ENCODE measurements at places on chromosomes 12 and 14. TPM values are rescaled to one million over a fixed set of nuclear protein-coding genes. Genes with fewer than 3 reads are reported as not detected.

- no peak overlapping the region for H3K4me3 ChIP-seq
- H3K4me1 ChIP-seq = no peaks in the 10 kb centered on the region
- no peak for DNase-seq
Measured at GRCh38 chr12:65606008-65606766, 218.1 kb upstream of the HMGA2 start.

The TAS2R31 gene
- total RNA-seq = 4.6 TPM

The JPH4 gene
- total RNA-seq = 1.4 TPM

- no peak overlapping the region for H3K27ac ChIP-seq
- H3K4me3 ChIP-seq = no peak overlapping the region
- DNase-seq = no peak
- no peaks in the 10 kb centered on the region for H3K4me1 ChIP-seq
- no peaks in the 10 kb centered on the region for H3K27me3 ChIP-seq
Measured at GRCh38 chr14:74684434-74684833, 28.4 kb downstream of the AREL1 start.

The CLEC2A gene
- not detected for total RNA-seq

The PSME2 gene
- total RNA-seq = 362 TPM

GRCh38 chr12:104910196-104910840 is 47.8 kb downstream of the SLC41A2 start:
- no peak overlapping the region for H3K27ac ChIP-seq
- H3K4me3 ChIP-seq = no peak overlapping the region
- no peaks in the 10 kb centered on the region for H3K4me1 ChIP-seq
- H3K36me3 ChIP-seq = no peaks in the 10 kb centered on the region
- H3K27me3 ChIP-seq = no peaks in the 10 kb centered on the region
- no peak for DNase-seq

GRCh38 chr12:89540586-89540985 is 14.7 kb upstream of the POC1B start:
- DNase-seq = no peak
- peaks cover 14% of the 10 kb centered on the region for H3K4me1 ChIP-seq
- H3K27ac ChIP-seq = no peak overlapping the region
- no peak overlapping the region for H3K4me3 ChIP-seq
- no peaks in the 10 kb centered on the region for H3K27me3 ChIP-seq

All from adrenal gland (tissue), 19 donors.